ENCODE measurements at places on chromosomes 16 and 17. TPM values are rescaled to one million over a fixed set of nuclear protein-coding genes. Genes with fewer than 3 reads are reported as not detected.
A peak's percentile ranks its signal among the peaks of the same experiment; 100 is the strongest.

DNA sequence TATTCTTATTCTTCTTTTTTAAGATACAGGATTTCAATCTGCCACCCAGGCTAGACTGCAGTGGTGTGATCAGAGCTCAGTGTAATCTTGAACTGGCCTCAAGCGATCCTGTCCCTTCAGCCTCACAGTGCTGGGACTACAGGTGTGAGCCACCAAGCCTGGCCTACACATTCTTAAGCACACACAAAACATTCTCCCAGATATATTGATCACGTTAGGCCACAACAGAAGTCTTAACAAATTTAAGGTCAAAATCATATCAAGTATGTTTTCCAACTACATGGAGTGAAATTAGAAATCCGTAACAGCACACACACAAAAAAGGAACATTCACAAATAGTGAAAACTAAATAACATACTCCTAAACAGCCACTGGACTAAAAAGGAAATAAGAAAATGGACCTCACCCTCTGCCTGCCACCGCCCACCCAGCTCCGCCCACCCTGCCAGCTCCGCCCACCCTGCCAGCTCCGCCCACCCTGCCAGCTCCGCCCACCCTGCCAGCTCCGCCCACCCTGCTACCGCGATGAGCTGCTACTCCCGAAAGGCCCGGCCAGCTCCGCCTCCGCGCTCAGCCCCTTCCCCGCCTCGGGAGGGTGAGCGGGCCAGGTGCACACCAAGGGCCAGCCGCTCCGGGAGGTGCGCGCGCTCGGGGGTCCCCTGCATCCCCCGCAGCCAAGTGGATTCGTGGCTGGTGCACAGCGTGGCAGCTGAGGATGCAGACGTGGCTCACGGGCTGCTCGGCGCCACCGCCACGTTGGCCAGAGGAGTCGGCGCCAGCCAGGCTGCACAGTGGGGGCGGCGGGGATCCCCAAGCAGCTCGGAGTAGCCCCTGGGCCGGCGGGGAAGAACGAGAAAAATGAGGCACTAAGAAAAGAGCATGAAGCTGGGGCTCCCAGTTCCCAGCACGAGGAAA lies 41.2 kb downstream of the C16orf87 start:
- peak; percentile 82 for DNase-seq

DNA sequence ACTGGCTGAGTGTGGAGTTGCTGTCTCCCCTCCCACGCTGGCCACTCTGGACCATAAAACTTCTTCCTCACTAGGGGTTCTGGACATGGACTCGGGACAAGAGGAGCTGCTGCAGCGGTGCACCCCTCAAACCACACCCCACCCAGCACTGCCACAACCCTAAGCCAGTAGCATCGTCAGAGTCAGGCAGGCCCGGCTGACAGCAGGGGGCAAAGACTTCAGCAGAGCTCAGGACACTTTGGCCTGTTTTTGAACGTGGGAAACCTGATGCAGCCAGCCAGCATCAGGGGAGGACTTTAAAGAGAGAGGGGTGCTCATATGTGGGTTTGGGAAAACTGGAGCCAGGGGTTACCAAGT lies 9.6 kb downstream of the MEOX1 start:
- no peak for DNase-seq

SMPD3 gene
- total RNA-seq = not detected

SBK1 gene
- total RNA-seq = 4.0 TPM

TBC1D3D gene
- not detected for total RNA-seq

DNA sequence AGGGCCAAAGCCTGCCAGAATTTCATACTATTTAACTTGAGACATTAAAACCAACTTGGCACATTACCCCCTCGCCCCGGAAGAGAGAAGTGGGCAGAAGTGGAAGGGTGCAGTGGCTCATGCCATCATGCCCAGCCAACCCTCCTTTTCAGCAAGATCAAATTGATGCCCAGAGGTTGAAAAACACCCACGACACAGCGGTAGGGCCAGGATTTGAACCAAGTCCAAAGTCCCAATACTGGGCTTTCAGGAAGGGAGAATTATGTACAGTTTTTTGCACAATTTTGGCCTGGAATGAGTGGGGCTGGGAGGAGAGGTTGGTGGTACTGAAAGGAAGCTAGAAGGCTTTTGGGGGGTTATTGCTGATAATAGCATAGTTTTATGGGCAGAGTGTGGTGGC lies 11.0 kb downstream of the PDP2 start:
- no peak for DNase-seq

GRCh38 chr17:42894283-42895184 lies 6.1 kb upstream of the G6PC1 start:
- no peak for DNase-seq

- DNase-seq = peak; percentile 83
Measured at GRCh38 chr16:79601931-79602627, 1.5 kb upstream of the MAF start.

Data from adrenal gland (tissue), 19 donors.